ENCODE measurements at places on chromosomes 6 and 20.

DNA sequence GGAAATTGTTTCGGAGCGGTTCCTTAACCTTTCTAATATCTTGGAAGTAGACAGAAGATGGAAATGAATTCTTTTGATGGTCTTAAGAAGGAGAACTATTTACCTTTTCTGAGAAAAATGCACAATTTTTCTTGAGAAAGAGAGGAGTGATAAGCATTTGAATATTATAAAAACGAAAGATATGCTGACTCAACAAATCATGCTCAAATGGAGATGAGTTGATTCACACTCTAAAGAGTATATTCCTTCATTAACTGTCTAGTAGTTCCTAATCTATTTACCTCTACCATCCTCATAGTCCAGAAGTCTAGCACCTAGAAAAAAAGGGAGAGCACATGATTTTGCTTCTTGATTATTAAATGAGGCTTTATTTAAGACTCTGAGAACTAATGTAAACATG, 4.1 kb downstream of the TSBP1 start:
- DNase-seq = no peak

DNA sequence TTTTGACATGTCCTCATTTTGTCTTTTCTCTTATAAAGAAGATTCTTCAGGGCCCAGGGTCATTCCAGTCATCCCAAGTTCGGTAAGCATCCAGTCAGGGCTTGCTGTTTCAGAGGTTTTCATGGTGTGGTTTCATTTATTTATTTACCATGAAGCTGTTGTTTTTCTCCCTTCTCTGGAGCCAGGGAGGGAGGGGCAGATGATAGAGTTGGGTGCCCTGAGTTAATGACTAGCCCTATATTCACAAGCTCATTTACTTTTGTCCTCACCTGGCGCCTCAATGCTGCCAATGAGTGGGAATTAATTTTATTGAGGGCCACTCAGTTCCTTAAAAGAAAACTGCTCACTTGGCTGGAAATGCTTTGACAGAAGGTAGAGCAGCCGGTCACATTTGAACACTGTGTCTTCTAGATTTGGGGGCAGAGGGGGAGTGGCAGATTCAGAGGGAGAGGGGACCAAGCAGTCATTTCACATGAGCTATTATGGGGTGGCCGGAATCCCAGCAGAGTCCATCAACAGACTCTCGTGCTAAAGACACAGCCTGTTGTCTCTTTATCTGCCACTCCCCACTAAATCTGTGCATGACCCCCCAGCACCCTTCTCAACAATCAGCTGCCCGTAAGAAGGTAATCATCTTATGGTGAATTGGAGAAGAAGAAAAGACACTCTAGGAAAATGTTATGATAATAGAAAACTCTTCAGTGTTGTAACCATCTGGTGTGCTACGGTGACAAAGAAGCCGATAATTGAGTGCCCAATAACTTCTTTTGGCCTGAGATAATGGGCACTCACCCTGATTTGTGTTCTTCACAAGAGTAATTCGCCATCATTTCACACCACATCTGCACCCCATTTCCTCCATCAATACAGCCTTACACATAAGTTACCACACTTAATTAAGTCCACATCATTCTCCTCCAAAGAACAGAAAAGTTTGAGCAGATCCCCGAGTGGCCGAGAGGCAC, 573.5 kb upstream of the JAG1 start:
- no peak for DNase-seq

DNA sequence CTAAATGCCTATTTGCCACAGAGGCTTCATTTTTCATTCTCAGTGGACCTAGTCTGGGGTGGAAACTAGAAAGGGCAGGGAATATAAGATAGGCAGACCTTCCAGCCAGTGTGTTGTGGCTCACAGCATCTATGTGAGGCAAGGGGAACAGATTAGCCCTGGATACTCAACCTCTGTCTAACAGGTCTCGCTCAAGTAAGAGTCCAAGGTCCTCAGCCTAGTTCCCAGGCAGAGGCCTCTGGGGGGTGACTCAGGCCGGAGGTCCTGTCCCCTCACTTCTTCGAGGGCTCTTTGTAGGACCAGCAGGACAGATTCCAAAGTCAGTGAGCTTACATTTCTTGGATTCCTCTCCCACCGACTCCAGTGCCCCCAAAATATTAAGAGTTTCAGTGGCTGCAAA, 106.6 kb downstream of the ZMYND8 start:
- DNase-seq = no peak

GRCh38 chr20:4844751-4845465, 123.2 kb downstream of the PRND start:
- no peak for DNase-seq

- DNase-seq = no peak
Measured at GRCh38 chr6:33427585-33428223, 7.8 kb downstream of the SYNGAP1 start.

DNA sequence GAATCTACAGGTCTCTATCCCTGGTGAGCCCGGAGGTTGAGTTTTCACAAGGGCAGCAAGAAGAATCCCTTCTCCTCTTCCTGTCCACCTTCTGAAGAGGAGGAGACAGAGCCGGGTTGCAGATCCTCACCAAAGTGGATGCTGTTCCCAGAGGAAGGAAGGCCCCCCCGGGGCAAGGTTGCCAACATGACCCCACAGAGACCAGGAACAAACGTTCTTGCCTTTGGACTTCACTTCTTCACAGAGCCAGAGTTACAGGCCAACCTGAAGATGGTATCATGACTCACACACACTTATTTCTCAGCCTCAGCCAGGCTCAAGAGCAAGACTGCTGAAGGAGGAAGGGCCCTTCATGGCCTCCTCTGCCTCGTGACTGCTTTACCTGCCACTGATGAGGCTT, 384.3 kb downstream of the CD83 start:
- no peak for DNase-seq

DNA sequence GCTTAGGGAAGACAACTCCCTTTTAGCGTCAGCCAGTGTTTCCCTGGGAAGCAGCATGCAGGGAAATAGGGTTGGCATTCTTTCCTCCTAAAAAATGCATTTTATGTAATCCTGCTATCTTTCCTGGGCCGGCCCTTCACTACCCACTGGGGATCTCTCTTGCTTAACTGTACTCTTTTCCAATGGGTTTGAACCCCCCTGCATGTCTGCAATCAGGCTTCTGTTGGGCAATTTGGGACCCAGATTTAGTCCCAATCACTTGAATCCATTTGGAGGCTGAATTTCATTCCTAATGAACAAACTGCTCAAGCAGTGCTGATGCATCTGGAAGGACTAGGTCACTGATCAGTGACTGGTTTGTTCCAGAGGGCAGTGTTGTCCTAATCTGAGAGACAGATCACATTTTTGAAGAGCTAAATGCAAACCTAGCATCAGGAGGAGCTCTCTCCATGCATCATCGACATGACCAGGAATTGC, 152.0 kb downstream of the TSHZ2 start:
- DNase-seq = no peak

All from activated CD8-positive, alpha-beta memory T cell treated with anti-CD3 and anti-CD28 coated beads for 4 hours (primary cell).